ENCODE measurements at places on chromosomes 1 and 21.

- no peak for DNase-seq
Observed at GRCh38 chr21:44989943-44990780, 50.3 kb downstream of the SLX9 start.

GRCh38 chr21:23639721-23640120, 1967.6 kb downstream of the MRPL39 start:
- DNase-seq: no peak

DNA sequence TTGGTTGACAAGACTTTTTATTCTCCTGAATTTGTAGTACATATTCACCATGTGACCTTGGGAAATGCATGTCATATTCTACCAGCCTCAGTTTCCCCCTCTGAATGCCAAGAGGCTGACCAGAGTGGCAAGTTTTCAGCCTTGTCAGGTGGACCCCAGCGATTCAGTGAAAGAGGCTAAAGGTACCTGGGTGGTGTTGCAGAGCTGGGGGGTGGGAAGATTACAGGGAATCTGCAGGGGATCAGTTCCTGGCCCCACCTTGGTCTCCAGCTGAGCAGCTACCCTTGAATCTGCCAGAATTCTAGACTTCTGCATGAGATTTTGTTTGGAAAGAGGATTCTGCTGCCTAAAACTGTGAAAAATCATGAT, 27.9 kb upstream of the KCNA2 start:
- DNase-seq: no peak

- no peak for DNase-seq
Observed at GRCh38 chr1:30764396-30764795, 6.8 kb upstream of the LAPTM5 start.

DNA sequence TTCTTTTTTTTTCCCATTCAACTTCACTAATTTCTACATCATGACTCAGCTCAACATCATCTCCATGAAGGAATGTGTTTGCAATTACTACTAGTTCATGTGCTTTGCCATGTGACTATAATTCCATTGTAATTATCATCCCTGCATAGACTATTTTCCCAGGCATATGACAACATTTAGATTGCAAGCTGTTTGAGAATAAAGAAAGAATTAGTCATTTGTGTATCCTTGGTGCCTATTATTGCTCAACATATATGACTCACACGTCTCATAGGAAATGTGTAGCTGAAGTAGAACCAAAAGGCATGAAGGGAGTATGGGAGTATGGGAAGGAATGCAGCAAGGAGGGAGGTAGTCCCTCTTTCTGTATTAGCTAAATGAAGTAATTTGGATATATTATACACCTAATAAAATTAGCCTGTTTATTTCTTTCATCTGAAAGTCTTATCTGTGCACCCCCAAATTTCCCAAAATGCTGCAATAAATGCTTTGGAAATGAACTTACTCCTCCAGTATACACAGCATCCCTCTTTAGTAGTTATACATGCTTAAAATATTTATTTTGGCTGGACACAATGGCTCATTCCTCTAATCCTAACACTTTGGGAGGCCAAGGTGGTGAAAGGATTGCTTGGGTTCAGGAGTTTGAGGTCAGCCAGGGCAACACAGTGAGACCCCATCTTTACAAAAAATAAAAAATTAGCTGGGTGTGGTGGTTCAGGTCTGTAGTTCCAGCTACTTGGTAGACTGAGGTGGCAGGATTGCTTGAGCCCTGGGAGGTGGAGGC, 316.9 kb upstream of the ADGRL4 start:
- DNase-seq: no peak

DNA sequence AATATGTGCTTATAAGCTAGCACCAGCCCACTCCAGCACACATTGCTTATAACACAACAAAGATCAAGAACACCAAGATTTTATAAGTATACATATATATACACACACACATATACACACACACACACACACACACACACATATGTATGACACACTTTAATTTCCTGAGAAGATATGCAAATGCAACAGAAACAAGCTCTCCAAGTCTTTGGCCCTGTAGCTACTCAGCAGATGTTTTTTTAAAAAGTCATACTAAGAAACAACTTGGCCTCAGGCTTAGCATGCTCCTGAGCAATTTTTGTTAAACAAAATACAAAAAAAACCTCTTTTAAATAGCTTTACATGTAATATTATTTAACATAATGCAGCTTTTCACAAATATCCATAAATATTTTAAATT, 11.1 kb downstream of the TNFSF18 start:
- no peak for DNase-seq

DNA sequence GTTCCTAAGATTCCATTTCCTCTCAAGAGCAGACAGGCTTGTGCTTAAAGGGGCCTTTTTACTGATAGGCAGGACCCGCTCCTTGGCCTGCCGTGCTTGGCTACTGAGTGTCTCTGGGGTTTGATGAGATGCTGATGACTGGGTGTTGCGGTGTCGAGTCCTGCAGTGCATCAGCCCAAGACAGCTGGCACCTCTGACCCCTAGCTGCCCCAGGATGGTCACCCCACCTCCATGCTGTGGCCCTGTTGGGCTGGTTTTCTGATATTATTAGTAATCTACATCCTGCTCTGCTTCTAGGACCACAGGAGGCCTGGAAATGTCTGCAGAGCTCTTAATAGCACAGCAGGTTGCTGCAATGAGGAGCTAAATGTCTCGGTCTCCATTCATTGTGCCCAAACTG, 28.7 kb downstream of the LRRC71 start:
- DNase-seq: no peak

- DNase-seq: no peak
Observed at GRCh38 chr1:63886340-63886739, 112.5 kb downstream of the ROR1 start.

DNA sequence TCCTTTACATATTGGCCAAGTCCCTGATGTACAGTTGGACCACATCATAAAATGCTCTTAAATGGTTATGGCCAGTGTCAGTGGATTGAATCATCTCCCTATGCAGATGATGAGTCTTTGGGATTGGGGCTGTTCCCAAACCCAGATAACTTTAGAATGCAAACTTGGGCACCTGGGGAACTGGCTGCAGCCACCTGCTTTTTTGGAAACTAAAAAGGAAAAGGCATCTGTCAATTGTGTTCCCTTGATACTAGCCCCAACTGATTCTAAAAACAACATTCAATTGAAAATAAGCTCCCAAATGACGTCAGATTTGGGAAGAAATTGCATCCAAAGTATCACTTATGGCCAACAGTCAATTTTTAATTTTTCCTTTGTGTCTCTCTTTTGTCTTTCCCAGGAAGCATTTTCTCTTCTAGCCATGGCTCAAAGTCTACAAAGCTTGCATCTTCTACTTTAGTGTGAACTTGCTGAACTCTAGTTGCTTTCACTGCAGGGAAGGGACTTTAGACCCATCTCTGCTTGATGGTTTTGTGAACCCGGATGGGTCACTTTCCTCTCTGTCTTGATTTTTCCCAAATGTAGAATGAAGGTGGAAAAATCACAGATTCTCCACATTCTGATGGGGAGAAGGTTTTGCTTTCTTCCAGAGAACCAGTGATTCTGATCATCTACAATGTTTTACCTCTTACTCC, 402.3 kb upstream of the USP24 start:
- DNase-seq: no peak

DNA sequence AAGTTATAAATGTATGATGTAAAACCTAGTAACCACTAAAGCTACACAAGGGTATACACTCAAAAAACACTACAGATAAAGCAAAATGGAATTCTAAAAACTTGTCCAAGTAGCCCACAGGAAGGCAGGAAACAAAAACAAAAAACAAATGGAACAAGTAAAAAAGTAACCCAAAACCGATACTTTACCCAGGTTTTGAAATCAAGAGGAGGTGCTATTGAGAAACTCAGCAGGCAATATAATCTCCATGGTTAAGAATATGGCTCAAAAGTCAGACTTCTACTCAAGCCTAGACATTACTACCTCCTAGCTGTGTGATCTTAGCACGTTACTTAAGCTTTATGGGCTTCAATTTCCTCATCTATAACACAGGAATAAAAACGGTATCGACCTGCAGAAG, 13.3 kb downstream of the RBBP5 start:
- no peak for DNase-seq
